Stimulated activated naive CD4-positive, alpha-beta T cell treated with Interleukin-2 at 50 U/mL for 16 hours (primary cell): ENCODE measurements at places on chromosomes 1 and 21.

DNA sequence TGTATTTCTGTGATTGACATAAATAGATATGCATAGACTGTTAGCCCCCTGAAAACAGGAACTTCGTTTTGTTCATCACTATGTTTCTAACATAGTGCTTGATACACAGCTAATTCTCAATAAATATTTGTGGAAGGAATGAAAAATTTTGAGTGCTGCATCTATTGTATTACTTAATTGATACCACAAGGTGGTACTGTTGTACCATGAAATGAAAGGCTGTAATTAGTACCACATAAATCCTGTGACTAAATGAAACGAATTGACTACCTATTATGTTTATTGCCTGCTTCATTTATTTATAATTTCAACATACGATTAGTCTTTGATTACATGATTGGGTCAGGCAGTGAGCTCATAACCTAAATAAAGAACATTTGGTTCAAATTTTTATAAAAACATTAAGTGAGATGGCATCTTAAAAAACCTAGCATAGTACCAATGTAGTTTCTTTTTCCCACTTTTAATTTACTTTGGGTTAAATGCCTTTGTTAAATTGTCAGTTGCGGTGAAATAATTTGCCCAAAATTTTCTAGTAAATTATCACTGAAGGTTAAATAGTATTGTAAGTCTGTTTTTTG lies 15.0 kb upstream of the TGFB2 start:
- no peak for DNase-seq

GRCh38 chr1:84401156-84401555 lies 2.9 kb downstream of the DNASE2B start:
- DNase-seq, result no peak

GRCh38 chr1:208254376-208254775 lies 10.2 kb upstream of the PLXNA2 start:
- no peak for DNase-seq

- no peak for DNase-seq
Observed at GRCh38 chr1:213858581-213858980, 129.2 kb upstream of the PROX1 start.

DNA sequence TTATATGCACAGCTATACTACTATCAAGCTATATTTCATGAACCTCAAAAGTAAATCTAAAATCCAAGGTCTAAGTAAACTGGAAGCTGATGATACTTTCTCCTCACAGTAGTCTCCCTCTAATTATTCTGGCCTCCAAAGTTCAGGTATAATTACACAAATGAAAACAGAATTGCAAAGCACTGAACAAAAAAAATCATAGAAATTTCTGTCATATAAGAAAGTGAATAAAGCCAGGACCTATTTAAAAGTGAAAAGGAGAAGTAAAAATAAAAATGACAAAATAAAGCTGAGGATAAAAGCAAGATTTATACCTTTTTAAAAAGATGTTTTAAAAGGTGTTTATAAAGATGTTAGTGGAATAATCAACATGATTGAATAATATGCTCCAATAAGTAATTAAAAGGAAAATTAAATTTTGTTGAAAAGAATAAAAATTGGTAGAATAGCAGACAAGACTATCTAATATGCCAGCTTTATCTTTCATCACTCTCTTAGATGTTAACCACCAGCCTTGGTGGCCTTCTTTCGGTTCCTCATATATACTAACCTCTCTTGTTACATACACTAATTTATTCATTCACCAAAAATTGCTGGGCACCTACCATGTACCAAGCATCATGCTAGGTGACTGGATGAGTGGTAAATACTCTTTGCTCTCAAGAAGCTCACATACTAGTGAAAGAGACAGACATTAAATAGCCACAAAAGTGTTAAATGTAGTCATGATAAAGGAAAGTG lies 25.1 kb downstream of the SHCBP1L start:
- DNase-seq, result no peak

DNA sequence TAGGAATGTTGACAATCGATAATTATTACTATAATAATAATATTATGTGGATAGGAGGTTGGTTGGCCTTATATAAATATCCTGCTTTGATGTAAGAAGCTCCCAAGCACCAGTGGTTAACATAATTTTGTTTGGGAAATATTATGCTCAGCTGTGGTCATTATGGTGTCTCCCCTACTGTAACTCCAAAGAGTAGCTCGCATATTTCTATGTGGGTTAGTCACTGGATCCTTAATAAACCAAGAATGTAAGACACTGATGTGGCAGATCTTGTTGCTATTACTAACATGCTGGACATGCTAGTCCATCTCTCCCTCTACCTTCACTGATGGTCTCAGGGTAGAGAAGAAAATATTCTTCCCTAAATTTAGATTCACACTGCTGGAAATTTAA lies 79.2 kb upstream of the RALGPS2 start:
- no peak for DNase-seq

DNA sequence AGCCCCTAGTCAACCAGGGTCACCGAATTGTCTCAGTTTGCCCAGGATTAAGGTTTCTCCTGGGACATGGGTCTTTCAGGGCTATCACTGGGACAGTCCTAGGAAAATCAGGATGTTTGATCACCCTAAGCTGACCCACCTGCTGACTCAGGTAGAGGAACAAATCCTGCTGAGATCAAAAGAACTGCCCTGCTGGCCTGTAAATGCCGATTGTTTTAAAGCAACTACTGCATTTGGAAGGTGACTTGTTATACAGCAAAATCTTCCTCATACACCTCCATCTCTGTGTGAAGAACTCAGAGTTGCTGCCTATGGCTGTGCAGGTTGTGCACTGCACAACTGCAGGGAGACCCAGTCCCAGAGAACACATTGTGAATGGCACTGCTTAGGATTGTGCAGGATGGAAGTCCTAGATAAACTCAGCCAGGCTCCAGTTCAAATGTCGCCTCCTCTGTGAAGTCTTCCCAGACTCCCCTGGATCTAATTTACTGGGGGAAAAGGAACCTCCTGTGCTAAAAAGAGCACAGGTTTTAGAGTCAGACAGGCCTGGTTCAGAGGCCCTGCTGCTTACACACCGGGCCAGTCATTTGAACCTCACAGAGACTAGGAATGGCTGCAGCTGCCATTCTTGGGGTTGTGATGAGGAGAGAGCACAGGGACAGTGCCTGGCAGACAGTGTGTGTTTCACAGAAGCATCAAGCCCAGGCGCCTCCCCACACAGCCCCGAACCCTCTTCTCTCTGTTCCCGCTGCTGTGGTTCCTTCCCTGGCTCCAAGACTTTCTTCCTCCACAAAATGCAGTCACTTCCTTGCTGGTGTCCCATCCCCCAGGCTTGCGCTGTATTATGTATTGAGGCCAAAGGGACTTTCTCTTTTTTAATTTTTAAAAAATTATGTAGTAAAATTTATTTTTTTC lies 23.2 kb upstream of the LRP8 start:
- no peak for DNase-seq

DNA sequence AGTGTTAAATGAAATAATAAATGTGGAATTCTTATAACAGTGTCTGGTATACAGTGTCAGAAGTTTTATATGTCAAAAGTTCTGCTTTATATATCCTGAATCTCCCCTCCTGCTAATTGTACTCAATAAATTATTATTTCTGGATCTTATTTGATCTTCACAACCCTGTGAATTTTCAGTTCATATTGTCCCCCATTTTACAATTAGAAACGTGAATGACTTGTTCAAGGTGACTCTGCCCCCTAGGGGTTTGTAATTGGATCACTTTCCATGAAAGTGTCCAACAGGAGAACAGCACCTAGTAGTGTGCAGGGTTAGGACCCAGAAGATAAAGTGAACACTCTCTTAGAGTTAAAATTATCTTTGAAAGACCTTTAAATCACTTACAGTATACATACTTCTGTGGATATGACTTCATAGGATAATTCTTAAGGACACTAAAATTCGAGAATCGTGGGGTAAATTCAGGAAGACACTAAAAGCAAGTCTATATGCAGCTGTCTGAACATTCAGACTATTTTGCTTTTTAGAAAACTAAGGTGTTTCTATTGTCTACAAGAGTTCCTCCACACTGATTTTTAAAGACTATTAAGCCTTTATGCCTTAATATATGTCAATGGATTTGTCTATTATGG lies 4.5 kb upstream of the DDR2 start:
- DNase-seq, result no peak

GRCh38 chr1:232891071-232891470 lies 59.3 kb upstream of the NTPCR start:
- DNase-seq, result no peak
